ENCODE measurements at places on chromosomes 5 and 9.

DNA sequence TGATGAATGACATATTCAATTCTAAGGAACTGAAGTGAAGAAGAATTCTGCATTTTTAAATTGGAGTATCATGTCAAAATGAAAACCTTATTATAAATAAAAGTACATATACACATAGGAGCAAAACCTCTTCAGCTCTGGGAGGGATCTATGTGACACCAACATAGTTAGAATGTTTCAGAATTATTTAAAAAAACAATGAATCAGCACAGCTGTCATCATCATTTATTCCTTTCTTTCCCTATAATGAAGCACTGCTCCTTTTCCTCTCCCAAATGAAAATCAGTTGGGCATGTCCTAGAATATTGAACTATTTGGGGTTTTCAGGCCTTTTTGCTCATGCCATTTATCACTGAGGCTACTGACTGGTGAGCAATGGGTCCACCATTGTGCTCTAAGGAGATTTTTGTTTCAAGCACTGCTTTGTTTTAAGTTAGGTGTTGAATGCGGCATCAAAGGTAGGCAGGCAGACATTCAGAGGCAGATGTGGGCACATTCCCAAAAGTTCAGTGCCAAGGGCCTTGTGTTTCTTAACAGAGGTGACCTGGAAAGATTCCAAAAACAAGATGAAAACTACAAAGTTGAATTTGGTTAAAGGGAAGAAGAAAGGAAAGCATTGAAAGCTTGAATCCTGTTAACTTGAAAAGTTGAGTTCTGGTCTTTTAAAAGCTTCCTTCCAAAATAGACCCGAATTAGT is 126.4 kb upstream of the ADAMTSL1 start:
- no peak for DNase-seq

DNA sequence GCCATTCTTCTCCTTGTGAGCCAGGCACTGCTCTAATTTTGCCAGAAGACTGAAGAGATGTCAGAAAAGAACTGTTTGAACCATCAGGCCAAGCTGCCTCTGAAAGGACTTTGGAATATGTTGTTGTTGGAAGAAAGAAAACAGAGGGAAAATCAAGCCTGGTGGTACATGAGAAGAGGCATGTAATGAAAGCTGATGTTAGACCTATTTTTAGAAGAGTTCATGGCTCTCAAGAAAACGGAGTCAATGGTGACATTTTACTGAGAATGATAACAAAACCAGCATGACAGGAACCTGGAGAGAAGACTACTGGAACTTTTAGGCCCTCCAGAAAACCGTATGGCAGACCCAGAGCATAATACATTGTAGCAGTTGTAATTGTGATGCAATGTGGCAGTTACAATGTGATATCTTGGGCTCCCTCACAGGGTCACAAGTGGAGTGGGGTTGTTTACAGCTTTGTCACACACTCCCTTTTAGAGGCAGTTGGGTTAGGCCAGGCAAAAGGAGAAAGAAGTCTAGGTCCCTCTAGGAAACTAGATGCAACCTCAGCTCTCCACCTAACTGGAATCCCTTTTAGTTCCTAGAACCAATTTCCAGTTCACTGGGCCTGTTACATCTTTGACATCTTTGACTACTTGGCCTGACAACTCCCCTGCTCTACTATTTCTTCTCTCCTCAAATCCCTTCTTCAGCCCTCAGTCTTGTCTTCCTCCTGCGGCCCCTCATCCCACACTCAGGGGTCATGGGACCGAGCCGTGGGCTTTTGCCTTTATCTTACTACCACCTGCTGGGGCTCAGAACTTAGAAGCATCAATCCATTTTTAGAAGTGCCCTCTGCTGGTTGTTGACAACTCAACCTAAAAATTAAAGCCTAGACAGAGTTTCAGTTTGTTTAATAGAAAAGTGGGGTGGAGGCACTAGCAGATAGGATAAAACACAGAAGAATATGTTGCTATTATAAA is 61.2 kb upstream of the JAK2 start:
- no peak for DNase-seq

GRCh38 chr5:111068213-111068612 is 3.3 kb upstream of the TSLP start:
- no peak for DNase-seq

- DNase-seq = no peak
Measured at GRCh38 chr5:106020894-106021293, 1649.8 kb downstream of the EFNA5 start.

DNA sequence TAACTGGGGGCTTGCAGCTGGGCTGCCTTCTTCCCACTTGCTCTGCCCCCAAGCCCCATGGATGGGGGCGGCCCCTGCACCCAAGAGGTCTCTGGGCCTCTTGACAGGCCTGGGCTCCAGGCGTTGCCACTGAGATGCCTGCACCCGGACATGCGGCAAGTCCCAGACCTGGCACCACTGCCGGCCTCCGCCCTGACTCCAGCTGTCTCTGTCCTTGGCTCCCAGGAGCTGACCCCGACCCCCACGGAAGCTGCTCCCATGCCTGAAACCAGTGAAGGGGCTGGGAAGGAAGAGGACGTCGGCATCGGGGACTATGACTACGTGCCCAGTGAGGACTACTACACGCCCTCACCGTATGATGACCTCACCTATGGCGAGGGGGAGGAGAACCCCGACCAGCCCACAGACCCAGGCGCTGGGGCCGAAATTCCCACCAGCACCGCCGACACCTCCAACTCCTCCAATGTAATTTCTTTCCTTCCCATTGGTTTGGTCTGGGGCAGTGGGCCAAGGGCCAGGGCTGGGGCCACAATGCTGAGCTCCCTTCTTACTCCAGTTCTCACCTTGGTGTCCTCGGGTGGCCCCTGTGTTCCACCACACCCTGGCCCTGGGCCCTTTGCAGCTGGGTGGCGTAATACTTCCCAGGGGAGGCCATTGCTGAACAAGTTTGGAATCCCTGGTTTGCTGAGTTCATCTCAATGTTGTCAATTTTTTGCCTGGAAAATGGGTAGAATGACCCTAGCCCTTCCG is 88.6 kb downstream of the COL5A1 start:
- DNase-seq = no peak

DNA sequence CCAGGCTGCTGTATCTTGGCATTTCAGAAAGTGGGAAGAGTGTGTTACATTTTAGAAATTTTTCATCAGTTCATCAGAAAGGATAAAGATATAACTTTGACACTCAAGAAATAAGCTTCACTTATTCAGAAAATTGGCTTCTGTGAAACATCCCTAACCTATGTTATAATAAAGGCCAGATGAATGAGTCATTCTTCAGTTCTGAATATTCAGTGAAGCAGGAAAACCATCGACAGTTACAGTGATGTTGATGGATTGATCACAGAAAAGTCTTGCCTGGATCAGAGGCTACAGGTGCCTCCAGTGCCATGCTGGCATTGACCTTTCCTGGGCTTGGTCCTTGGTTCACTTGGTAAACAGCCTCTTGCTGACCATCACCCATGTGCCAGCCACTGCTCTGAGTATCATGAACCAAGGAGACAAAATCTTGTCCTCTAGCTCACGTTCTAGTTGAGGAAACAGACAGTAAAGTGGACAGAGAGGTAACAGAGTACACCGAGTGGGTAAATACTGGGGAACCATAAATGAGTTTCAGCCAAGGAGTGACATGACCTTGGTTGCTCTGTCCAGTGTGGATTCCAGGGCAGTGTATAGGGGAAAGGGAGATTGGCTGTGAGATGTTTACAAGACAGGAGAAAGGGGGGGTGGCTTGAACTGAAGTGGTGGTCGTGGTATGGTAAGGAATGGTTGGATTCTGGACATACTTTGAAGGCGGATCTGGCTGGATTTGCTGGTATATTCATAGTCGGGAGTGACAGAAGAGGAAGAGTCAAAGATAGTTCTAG is 98.6 kb downstream of the AMBP start:
- no peak for DNase-seq

DNA sequence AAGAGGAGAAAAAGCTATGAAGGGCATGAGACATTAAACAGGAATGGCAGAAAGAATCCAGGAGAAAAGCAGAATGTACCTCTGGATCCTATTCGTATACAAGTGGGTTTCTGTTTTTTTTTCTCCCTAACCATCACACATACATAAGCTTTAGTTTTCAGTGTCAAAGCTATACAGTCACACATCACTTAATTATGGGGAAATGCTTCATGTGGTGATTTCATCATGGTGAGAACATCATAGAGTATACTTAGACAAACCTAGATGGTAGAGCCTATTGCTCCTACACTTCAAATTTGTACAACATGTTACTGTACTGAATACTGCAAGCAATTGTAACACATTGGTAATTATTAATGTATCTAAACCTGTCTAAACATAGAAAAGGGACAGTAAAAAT is 290.6 kb downstream of the AOPEP start:
- no peak for DNase-seq

GRCh38 chr9:137321726-137322361 is 19.8 kb upstream of the NRARP start:
- peak; percentile 18 for DNase-seq

All from GM06990 (cell line).